ENCODE measurements at places on chromosomes 12 and 14. TPM values are rescaled to one million over a fixed set of nuclear protein-coding genes. Genes with fewer than 3 reads are reported as not detected.

APOF gene
- total RNA-seq, result not detected

LHX5 gene
- total RNA-seq, result not detected

ADCY4 gene
- 22.4 TPM for total RNA-seq

SYT1 gene
- not detected for total RNA-seq

MYH7 gene
- not detected for total RNA-seq

SYNDIG1L gene
- total RNA-seq, result 0.88 TPM

B4GALNT1 gene
- total RNA-seq, result 0.78 TPM

CIROP gene
- total RNA-seq, result not detected

RNASE2 gene
- not detected for total RNA-seq

DAO gene
- not detected for total RNA-seq

VAMP1 gene
- 25.1 TPM for total RNA-seq

IL22 gene
- total RNA-seq, result not detected

TCTN2 gene
- total RNA-seq, result 15.2 TPM

NID2 gene
- total RNA-seq, result 5.0 TPM

BBS10 gene
- 3.2 TPM for total RNA-seq

KRT6C gene
- not detected for total RNA-seq

CLMN gene
- total RNA-seq, result 22.1 TPM

RERG gene
- total RNA-seq, result 13.6 TPM

LAG3 gene
- total RNA-seq, result 1.9 TPM

CRIP2 gene
- total RNA-seq, result 422 TPM

USP44 gene
- total RNA-seq, result 13.4 TPM

LRR1 gene
- total RNA-seq, result 1.6 TPM

SLCO1B1 gene
- not detected for total RNA-seq

TAS2R8 gene
- total RNA-seq, result not detected

ANO4 gene
- 0.17 TPM for total RNA-seq

CRACR2A gene
- total RNA-seq, result 5.6 TPM

CATSPERB gene
- 16.8 TPM for total RNA-seq

GLS2 gene
- 5.7 TPM for total RNA-seq

CTSG gene
- total RNA-seq, result not detected

LRP6 gene
- 48.6 TPM for total RNA-seq

SLCO1B3 gene
- total RNA-seq, result 0.86 TPM

ANG gene
- 46.1 TPM for total RNA-seq

TCL1B gene
- total RNA-seq, result not detected

GYS2 gene
- not detected for total RNA-seq

SDS gene
- 1.6 TPM for total RNA-seq

L2HGDH gene
- total RNA-seq, result 2.1 TPM

C12orf76 gene
- 30.5 TPM for total RNA-seq

AQP2 gene
- total RNA-seq, result 0.15 TPM

DBX2 gene
- total RNA-seq, result not detected

IL31 gene
- total RNA-seq, result not detected

MYF6 gene
- total RNA-seq, result not detected

TC2N gene
- total RNA-seq, result 43.0 TPM

SPTB gene
- 3.3 TPM for total RNA-seq

SPX gene
- total RNA-seq, result not detected

KRT85 gene
- total RNA-seq, result not detected

PLEKHH1 gene
- 4.0 TPM for total RNA-seq

TMEM260 gene
- 26.1 TPM for total RNA-seq

TBC1D30 gene
- 15.7 TPM for total RNA-seq

MYH6 gene
- total RNA-seq, result not detected

SAMD4A gene
- 26.0 TPM for total RNA-seq

KRT80 gene
- 12.2 TPM for total RNA-seq

CCDC177 gene
- total RNA-seq, result not detected

CGRRF1 gene
- 19.6 TPM for total RNA-seq

LRRIQ1 gene
- 37.7 TPM for total RNA-seq

ACOT6 gene
- not detected for total RNA-seq

NDUFA9 gene
- total RNA-seq, result 14.4 TPM

JAG2 gene
- 30.4 TPM for total RNA-seq

REP15 gene
- 2.0 TPM for total RNA-seq
